AG04450 (cell line): ENCODE measurements at places on chromosomes 16 and 17.

GRCh38 chr17:37067555-37068111 is 118.9 kb downstream of the AATF start:
- DNase-seq, result peak; percentile 38

DNA sequence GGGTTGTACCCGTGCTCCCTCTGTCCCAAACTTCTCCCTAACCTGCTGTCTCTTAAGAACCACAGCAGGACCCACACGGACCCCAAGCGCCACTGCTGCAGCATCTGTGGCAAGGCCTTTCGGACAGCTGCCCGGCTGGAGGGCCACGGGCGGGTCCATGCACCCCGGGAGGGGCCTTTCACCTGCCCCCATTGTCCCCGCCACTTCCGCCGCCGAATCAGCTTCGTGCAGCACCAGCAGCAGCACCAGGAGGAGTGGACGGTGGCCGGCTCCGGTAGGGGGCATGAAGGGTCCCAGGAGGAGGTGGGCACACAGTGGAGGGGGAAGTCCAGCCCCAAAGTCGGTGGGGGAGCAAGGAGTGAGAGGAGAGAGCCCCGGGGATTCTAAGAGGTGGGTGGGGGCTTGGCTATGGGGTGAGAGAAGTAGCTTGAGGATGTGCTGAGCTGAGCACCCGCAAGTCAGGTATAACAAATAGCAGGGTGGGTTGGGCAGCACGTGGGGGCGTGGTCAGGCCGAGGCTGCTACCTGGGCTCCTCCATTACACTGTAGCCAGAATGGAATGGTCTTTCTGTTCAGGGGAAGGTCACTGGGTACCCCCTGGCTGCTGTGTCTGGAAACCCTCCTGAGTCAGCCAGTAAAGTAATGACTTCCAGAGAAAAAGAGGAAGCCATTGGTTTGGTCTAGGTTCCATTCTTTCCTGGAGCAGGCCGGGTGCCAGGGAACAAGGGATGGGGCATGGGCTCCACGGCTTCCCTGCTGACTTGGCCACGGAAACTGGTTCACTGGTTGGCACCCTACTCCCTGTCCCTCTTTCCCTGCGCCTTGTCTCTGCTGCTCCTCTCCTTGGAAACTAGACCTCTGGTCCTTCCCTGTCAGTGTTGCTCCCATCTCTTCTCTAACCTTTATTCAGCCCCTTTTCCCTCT is 7.1 kb downstream of the PRSS53 start:
- no peak for DNase-seq

- no peak for DNase-seq
These were observed 484 bp downstream of the CD300LB start for GRCh38 chr17:74530831-74531150.

- DNase-seq, result no peak
These were observed 6.5 kb upstream of the LLGL1 start for GRCh38 chr17:18218756-18219415.

GRCh38 chr17:13746404-13746803 is 144.7 kb upstream of the HS3ST3A1 start:
- DNase-seq, result no peak

- no peak for DNase-seq
These were observed 8.3 kb upstream of the CHD3 start for GRCh38 chr17:7880076-7880868.
